CD4-positive, alpha-beta T cell treated with Interleukin-10 for 1 hour (primary cell): ENCODE measurements at places on chromosomes 2 and 18.

GRCh38 chr18:36158266-36158867, 28.7 kb downstream of the ELP2 start:
- DNase-seq = no peak

DNA sequence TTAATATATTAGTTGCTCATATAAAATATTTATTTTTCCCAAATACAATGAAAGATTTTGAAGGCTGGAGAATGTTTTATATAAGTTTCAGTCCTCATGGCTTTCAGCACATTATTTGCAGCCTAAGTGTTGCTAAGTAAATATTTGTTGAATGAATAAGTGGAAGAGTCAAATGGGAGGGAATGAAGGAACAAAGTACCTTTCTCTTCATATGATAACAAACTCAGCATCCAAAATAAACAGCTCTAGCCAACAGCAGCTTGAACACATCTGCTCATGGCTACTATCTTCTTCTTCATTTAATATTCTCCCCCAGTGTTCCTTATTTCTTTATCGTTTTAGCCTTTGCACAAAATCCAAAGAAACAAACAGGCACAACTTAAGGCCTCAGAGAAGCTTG, 385.2 kb upstream of the PIK3C3 start:
- DNase-seq = no peak

- no peak for DNase-seq
Observed at GRCh38 chr2:241797441-241798080, 11.4 kb upstream of the NEU4 start.

- no peak for DNase-seq
Observed at GRCh38 chr2:123362671-123363440, 662.2 kb upstream of the CNTNAP5 start.

GRCh38 chr2:134690629-134691215, 28.1 kb downstream of the TMEM163 start:
- no peak for DNase-seq

DNA sequence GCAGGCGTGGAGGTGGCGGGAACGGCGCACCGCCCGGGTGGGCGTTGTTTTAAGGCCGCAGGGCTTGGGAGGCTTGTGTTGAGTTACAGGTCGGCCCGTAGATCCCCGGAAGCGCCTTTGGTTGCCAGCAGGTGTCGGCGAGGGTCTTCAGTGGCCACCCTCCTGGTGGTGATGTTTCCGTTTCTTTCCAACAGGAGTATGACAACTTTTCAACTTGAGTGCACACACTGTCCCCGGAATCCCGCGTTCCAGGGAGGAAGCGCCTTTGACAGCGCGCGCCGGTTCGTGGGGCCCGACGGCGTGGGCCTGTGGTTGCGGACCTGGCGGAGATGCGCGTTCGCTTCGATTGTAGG, 1.0 kb upstream of the HDAC4 start:
- DNase-seq = no peak

DNA sequence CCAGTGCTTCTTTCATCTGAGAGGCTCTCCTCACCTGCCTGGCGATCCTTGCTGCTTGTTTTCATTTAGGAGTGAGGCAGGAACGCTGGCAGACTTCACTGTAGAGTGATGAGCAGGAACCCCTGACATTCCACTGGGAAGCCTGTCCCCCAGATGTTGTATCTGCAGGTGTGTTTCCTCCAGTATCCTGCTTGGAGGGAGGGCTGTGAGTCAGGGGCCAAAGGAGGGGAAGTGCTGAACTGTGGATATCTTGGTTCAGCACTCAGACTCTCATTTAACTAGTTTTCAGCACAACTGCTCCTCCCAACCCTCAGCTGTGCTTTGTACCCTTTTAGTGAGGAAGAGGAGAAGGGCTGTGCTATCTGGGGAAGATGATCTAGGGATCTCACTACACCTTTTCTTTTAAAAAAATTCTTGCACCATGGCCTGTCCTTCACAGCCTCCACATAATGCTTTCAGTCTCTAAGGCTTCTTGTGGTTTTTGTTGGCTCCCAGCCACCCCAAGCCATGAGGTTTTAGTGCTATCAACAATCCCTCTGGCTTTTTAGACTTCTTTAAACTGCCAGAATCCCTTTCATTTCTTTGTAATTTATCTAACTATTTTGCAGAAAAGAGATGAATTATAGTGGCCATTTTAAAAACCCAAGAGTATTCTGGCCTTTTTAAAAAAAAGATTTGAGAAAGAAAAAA, 11.2 kb downstream of the ANKAR start:
- DNase-seq = peak; percentile 12

DNA sequence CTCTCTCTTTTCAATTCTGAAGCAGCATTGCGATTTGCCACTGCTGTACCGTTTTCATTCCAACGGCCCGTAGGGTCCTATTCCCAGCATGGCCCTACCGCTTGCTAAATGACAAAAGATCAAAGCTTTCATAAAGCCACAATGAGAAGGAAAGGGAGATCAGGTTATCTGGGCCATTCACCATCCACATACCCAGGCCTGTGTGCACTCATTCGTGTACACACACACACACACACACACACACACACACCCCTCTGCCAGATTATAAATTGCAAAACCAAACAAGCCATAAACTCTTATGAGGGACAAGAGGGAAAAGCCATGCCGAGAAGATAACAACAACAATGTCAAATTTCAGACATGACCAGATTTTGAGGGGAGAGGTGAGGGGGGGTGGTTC, 282.3 kb downstream of the BCL11A start:
- DNase-seq = no peak

DNA sequence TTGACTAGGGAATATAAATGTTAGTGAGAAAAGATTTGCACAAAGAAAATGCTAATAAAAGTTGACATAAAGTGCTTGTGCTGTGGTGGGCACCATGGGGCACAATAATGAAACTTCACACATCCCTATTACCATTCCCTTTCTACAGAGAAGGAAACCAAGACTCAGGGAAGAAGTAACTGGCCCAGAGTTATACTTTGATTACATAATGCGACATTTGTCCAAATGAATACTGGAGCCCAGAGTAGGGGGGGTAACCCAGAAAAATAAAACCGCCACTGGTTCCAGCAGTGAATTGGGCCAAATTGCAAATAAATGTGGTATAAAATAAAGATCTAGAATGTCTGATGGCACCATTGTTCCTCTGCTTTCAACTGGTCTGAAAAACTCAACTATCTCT, 106.1 kb upstream of the PPP1CB start:
- DNase-seq = no peak

- DNase-seq = no peak
Observed at GRCh38 chr2:240107477-240107796, 28.7 kb downstream of the COPS9 start.

GRCh38 chr18:45059695-45060094, 379.0 kb downstream of the SETBP1 start:
- no peak for DNase-seq

GRCh38 chr2:220071696-220072095, 444.3 kb downstream of the SLC4A3 start:
- DNase-seq = no peak

GRCh38 chr18:70181015-70181414, 24.5 kb downstream of the RTTN start:
- no peak for DNase-seq

DNA sequence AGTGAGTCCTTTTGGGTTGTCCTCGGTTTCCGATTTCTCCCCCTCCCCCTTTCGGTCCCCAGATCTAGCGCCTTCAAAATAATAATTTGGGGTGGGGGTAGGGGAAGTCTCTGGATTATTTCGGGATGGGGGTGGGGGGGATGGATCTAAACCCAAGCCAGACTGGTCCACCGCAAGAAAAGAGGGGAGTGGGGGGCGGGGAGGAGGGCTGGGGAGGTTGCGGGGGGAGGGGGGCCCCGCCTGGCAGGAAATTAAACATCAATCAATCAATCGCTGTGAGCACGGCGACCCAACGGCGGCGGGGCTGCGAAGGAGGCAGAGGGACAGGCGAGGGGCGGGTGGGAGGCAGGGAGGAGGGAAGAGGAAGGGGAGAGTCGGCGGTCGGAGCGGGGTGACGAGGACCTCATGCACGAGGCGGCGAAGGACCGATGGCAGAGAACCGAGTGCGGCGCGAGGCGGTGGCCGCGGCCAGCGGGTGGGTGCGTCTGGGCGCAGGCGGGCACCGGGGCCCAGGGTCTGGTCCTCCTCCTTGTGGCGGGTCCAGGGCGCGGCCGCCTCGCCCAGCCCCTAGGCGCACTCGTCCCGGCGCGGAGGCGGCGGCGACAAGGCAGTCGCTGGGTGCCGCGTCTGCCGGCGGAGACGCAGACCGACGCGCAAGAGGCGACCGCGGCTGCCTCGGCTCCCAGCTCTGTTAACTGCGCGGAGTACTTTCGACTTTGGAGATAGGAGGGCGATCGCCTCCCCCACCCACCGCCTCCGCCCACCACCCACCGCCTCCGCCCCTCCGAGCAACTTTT, 468 bp upstream of the SATB2 start:
- DNase-seq = peak; percentile 27

- DNase-seq = no peak
Observed at GRCh38 chr18:11981192-11981542, at the start of gene IMPA2. Gene IMPA2, plus strand, starts transcription at chr18:11981507. Its CDS starts 163 bp downstream, at chr18:11981670.

DNA sequence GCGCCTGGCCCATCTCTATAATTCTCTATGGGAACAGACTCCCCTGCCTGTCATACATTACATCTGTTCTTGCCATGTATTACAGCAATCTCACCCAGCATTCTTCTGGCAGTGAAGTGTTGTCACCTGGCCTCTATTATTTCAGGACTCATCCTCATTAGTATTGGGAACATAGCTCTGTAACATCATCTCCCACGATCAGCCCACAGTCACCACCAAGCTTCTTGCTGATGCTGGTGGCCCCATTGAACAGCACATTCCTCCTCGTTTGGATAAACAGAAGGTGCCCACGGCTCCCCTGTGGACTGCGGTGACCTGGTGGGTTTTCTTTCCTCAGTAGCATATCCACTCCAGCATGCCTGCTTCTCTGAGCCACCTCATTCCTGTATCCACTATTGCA, 21.5 kb downstream of the CHCHD5 start:
- no peak for DNase-seq

- DNase-seq = no peak
Observed at GRCh38 chr2:112483042-112483473, 1.1 kb downstream of the TTL start.

DNA sequence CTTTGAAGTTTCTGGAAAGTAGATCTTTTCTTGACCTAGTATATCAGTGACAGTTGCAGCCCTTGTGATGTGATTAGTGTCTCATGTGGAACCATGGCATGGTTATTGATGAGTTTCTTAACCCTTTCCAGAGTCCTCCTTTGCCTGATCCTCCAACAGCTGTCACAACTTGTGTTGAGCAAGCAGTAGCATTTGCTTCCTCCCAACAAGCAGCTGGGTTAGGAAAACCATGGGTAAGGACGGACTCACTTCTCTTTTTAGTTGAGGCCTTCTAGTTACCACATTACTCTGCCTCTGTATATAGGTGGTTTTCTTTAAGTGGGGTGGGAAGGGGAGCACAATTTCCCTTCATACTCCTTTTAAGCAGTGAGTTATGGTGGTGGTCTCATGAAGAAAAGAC, 96.3 kb downstream of the XRCC5 start:
- DNase-seq = no peak

DNA sequence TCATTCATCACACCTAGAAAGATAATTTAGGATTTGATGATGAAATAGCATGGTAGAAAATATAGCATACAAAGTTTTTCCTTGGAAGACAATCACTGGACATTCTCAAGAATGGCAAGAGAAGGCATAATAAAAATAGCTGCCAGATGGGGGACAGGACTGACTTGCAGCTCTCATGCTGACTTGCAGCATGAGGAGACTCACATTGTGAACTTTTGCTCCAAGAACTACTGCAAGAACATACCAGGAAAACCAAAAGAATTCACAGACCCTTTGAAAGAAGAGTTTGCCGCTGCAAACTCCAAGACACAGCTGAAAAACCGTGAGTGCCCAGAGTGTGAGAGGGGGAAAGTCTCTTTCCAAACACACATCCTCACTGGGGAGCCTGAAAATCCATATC, 47.0 kb downstream of the CRYGD start:
- no peak for DNase-seq

- no peak for DNase-seq
Observed at GRCh38 chr18:57834616-57835015, 31.5 kb upstream of the ATP8B1 start.

DNA sequence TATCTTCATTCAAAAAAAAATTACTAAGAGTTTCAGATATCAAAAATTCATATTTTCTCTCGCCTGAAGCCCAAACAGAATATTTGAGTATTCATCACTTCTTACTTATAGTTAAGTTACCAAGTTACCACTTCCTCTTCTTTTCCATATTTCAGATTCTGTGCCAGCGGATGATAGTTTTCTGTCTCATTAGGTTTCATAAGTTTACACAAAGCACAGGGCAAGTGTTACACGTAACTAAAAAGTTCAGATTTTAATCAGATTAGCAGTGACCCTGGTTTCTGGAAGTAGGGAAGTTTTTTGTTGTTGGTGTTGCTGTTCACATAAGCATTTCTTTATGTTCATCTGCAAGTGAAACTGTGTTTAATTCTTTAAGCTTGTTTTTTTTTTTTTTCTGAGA, 10.2 kb downstream of the AFTPH start:
- DNase-seq = no peak

GRCh38 chr2:206881708-206882410, 57.5 kb upstream of the CPO start:
- no peak for DNase-seq

- DNase-seq = no peak
Observed at GRCh38 chr2:36296798-36297197, 58.8 kb upstream of the CRIM1 start.

- no peak for DNase-seq
Observed at GRCh38 chr2:26542676-26543505, 65.0 kb upstream of the OTOF start.

DNA sequence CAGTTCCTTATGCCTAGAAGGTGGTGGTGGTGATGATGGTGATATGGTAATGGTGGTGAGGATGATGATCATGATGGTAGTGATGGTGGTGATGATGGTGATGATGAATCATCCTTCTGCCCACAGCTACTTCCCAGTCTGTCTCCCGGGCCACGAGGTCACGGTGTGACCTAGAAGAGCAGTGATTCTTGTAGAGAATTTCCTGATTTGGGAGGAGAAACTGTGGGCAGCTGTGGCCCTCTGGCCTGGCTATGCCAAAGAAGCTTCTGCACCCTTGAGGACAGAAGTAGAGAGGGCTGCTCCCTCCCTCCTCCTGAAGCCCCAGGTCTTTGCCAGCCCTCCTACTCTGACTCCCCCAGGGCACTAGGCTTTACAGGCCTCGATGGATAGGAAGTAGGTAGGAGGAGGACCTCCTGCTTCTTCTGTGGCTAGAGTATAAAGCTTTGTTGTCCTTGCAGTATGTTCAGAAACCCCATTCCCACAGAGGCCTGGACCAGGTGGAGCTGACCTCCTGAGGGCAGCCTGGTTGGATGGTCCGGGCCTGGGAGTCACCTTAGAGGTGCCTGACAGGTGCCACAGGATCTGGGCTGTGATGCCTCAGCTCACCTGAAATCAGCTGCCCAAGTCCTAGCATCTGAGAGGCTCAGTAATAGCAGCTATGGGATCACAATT, 57.9 kb upstream of the EPAS1 start:
- DNase-seq = no peak

DNA sequence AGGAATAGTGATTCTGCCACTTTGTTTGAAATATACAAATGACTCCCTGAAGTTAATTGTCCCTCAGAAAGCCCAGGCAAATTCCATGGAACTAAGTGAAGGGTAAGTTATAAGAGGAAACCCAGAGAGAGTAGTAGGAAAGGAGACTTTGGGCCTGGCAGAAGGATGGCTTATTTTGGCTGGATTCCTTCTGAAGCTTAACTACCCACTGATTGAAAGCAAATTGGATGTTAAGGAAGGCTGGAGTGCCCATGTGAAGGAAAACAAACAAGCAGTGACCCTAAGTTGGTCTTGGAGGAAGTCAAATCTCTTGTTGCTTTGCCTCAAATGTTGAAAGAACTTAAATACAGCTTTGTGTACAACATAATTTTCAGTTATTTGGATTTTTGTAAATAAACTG, 1106.4 kb upstream of the ZEB2 start:
- no peak for DNase-seq
